ENCODE measurements at places on chromosomes 16 and 17. TPM values are rescaled to one million over a fixed set of nuclear protein-coding genes. Genes with fewer than 3 reads are reported as not detected.

The TBC1D3H gene
- not detected for total RNA-seq

The TSPAN10 gene
- total RNA-seq: 0.14 TPM

The NOD2 gene
- total RNA-seq: 9.3 TPM

The DLX3 gene
- not detected for total RNA-seq

The TOX3 gene
- not detected for total RNA-seq

The ZG16 gene
- not detected for total RNA-seq

The NPB gene
- total RNA-seq: 0.30 TPM

The CRYBA1 gene
- not detected for total RNA-seq

The PLLP gene
- total RNA-seq: not detected
